T-helper 2 cell (primary cell): ENCODE measurements at places on chromosomes 3 and 15.

DNA sequence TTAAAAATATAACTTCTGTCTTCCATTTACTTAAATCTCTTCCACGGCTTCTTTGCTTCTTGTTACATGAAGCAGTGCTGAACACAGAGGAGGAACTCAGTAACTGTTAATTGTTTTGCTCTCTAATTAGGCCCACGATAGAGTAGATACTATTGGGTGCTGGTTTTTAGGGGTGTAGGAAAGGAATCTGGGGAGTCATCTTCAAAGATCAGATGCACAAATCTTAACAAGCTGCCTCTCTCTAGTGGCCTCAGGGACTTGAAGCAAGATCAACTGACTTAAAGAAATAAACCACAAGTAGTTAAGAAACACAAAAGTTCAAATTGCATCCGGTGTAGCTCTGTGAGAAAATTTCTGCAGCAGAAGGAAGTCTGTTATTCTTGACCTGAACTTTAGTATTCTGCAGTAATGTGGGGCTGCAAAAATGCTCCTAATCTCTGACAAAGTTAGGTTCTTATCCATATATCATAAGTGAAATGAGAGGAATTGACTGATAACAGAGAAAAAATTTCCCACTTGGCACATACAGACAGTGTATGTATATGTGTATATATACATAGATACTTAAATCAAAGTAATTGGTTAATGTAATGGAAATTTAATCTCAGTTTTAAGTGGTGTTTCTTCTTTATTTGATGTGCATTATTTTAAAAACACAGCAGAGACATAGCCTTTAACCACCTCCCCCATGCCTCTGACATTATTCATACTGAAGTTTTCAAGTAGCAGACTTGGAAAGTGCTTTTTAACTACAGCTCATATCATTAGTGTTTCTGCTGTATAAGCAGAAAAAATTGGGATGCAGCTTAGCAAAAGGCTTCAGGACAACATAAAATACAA lies 51.8 kb downstream of the CHST2 start:
- peak; percentile 91 for DNase-seq

- DNase-seq: no peak
These were observed 625 bp upstream of the RBM15B start for GRCh38 chr3:51390246-51391074.

GRCh38 chr15:70374096-70374495 lies 276.4 kb upstream of the TLE3 start:
- no peak for DNase-seq

DNA sequence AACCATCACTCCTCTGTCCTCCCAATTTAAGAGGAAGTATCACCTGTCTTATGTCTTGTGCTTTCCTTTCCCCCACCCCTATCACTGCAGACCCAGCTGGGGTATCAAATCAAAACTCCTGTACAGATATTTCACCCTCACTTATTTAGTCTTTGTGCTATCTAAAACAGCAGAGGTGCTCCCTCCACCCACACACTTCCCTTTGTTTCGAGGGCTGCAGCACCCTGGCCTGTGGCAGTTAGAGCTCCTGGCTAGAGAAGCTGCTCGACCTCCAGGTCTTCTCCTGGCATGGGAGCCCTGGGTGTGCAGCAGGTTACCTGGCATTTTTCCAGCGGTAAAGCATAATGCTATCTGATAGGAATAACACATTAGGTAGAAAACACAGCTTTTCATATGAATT lies 181.4 kb upstream of the BCL6 start:
- DNase-seq: no peak

- DNase-seq: no peak
These were observed 183.6 kb downstream of the PEX5L start for GRCh38 chr3:179853176-179853575.

GRCh38 chr15:75702436-75702835 lies 10.2 kb downstream of the CSPG4 start:
- no peak for DNase-seq

DNA sequence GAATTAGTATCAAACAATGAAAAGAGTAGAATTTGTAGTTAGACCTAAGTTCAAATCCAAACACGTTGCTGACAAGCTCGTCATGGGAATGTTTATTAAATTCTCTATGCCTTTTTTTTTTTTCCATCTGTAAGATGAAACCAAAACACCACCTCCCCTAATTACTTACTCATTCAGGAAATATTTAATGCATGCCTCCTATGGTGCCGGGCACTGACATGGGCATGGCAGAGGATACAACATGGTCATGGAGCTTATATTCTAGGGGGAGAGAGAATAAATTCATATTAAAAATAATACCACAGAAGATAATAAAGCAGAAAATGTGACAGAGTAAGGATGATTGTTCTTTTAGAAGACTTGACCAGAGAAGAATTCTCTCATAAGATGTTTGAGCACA lies 215.8 kb downstream of the RYR3 start:
- no peak for DNase-seq

DNA sequence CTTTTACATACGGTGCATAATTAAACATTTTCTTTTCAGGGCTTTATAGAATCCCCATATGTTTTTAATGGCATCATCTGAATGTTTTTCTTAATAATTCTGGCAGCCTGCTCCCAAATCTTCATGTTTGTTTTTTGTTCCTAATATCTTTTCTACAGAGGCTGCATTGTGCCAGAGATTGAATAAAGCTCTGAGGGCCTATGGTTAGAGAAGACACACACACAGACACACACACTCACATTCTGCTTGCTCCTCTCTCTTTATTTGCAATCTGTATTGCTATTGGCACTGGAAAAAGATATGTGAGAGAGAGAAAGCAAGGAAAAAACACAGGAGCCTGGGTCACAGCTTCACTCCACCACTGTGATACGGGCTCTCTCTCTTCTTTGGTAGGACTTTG lies 136.0 kb downstream of the MECOM start:
- no peak for DNase-seq

GRCh38 chr3:180252683-180253082 lies 215.9 kb upstream of the PEX5L start:
- no peak for DNase-seq

GRCh38 chr3:42302924-42303634 lies 37.1 kb upstream of the CCK start:
- no peak for DNase-seq

DNA sequence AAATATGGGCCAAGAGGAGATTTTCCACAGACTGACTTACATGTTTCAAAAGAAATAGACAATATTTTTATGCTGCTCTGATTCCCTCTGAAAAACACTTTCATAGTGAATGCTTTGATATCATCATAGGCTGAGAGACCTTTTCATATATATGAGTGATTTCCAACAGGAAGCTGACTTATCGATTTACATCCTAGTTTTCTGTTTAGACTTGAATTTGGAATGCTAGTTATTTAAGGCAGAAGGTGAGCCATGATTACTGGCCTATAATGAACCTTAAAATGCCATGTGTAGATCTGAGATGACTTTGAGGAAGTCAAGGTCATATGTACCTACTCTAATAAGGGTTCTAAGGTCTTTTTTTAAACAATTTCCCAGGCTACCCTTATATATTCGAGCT lies 1126.1 kb downstream of the ROBO1 start:
- no peak for DNase-seq

GRCh38 chr3:51751287-51751686 lies 27.8 kb downstream of the IQCF6 start:
- DNase-seq: no peak

DNA sequence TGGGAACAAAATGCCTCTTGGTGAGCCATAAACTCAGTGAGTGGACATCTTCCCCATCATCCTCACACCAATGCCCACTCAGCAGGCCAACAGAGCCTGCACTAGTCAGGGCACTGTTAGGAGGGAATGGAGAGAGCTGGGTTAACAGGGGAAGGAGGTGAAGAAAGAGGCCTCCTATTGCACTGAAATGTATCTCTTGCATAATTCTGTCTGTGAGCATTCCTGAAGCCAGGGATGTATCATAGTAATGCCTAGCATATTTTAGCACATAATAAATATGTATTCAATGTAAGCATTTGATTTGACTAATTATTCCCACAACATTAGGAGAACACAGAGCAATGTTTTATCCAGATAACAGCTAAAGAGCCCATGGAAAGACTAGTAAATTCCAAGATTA lies 81.2 kb downstream of the ANO10 start:
- no peak for DNase-seq

DNA sequence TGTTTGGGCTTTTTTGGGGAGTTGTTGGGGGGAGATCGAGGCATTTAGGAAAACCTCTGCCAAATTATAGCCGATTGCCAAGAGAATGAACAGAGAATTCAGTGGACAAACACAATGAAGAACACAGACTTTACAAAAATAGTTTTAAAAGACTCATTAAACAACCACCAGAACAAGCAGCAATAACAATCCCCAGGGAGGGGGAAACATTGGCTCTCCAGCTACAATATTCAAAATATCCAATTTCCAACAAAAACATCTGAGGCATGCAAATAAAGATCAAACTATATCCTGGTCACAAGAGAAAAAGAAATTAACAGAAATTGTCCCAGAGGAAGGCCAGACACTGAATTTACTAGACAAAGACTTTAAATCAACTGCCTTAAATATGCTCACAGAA lies 24.5 kb upstream of the ANKRD28 start:
- DNase-seq: no peak

- DNase-seq: no peak
These were observed 226.8 kb downstream of the NTRK3 start for GRCh38 chr15:88029696-88030095.

GRCh38 chr15:57064033-57064432 lies 145.6 kb downstream of the TCF12 start:
- no peak for DNase-seq

GRCh38 chr3:69326855-69327300 lies 59.0 kb downstream of the FRMD4B start:
- peak; percentile 43 for DNase-seq

- no peak for DNase-seq
These were observed 558.6 kb downstream of the TAFA4 start for GRCh38 chr3:68373727-68374126.

DNA sequence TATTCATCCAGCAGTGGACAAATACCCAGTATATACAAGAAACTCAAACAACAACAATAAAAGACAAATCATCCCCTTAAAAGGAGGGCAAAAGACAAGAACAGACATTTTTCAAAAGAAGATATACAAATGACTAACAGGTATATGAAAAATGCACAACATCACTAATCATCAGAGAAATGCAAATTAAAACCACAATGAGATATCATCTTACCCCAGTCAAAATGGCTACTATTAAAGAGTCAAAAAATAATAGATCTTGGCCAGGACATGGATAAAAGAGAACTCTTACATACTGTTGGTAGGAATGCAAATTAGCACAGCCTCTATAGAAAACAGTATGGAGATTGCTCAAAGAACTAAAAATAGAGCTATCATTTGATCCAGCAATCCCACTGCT lies 16.9 kb downstream of the DHX36 start:
- DNase-seq: no peak

- DNase-seq: no peak
These were observed 363.6 kb downstream of the RORA start for GRCh38 chr15:60865507-60865906.

DNA sequence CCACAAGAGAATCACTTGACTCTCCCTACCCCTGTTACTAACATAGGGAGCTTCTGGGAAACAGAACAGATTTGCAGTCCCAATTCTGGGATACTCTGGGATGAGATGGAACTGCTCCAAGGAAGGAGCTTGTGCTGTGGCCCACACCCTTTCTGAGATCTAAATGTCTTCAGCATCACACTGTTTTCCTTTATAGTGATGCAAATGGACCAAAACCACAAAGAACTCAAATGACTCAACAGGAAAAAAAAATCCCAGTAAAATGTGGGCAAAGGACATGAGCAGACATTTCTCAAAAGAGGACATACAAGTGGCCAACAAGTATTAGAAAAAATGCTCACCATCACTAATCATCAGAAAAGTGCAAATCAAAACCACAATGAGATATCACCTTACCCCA lies 155.6 kb downstream of the NECTIN3 start:
- no peak for DNase-seq

- no peak for DNase-seq
These were observed 111.4 kb downstream of the CMSS1 start for GRCh38 chr3:99928771-99929744.

GRCh38 chr3:172103724-172104123 lies 64.3 kb downstream of the FNDC3B start:
- no peak for DNase-seq

DNA sequence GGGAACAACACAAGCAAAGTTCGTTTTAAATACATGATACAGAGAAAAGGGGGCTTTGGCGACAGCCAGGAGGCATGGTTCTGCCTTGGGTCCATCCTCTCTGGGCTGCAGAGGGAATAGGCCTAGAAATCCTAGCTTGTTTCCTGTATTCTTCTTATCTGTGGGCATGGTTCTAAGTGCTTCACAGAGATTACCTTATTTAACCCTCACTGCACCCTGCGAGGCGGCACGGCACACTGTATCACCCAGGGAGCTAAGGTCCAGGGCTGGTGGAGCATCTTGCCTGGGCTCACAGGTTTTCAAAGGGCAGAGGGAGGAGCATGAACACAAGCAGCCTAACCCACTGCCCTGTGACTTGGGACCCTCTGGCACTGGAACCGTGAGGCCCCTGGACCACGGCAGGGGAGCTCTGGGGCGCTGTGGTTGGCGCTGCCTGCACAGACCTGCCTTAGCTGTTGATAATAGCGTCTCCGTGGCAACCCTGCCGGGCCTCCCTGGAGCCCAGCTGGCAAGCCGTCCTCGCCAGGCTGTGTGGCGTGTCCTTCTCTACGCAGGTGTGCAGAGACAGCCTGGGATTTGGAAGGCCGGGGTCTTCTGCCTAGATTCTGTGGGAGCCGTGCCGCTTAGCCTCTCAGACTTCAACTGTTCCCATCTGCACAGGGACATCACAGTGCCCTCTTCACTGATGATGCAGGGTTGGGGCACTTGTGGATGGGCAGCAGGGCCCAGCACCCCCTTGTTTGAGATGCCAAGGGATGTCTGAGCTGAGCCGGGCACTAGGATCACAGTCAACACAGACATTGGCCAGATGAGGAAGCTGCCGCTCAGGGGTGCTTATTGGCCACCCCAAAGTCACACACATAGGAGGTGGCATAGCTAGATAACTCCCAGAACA lies 154.6 kb upstream of the TLE3 start:
- no peak for DNase-seq
